ENCODE measurements at places on chromosomes 2 and 18. TPM values are rescaled to one million over a fixed set of nuclear protein-coding genes. Genes with fewer than 3 reads are reported as not detected.

The IL1A gene
- not detected for total RNA-seq

The HOXD10 gene
- 1.7 TPM for total RNA-seq

The SLC30A3 gene
- total RNA-seq = not detected

The DAPL1 gene
- total RNA-seq = not detected

The SERPINB7 gene
- not detected for total RNA-seq

The SFXN5 gene
- 11.7 TPM for total RNA-seq

The XDH gene
- total RNA-seq = 0.26 TPM

The RSAD2 gene
- 5.2 TPM for total RNA-seq

The RPRM gene
- total RNA-seq = 0.22 TPM

The REG3A gene
- 3.3 TPM for total RNA-seq

The UGT1A7 gene
- 0.80 TPM for total RNA-seq

The PLCD4 gene
- total RNA-seq = 1.0 TPM

The C1QL2 gene
- total RNA-seq = not detected

The PLEKHH2 gene
- 11.4 TPM for total RNA-seq

The RTP5 gene
- not detected for total RNA-seq

The TTC39C gene
- total RNA-seq = 46.7 TPM

The PROKR1 gene
- total RNA-seq = 1.3 TPM

The PAX8 gene
- 5.3 TPM for total RNA-seq

The PSD4 gene
- 13.2 TPM for total RNA-seq

The VWC2L gene
- total RNA-seq = not detected

The ATIC gene
- total RNA-seq = 88.4 TPM

The MYL1 gene
- total RNA-seq = not detected

The MERTK gene
- total RNA-seq = 47.0 TPM

The LRRC30 gene
- total RNA-seq = not detected

The SNTG2 gene
- total RNA-seq = 5.6 TPM

The CDK5R2 gene
- total RNA-seq = not detected

The RNF144A gene
- 22.2 TPM for total RNA-seq

The GALR1 gene
- total RNA-seq = 0.03 TPM

The OXER1 gene
- total RNA-seq = 0.84 TPM

The REG1A gene
- 8.8 TPM for total RNA-seq

The LMAN2L gene
- 10.2 TPM for total RNA-seq

The SPATA3 gene
- total RNA-seq = not detected

The PMAIP1 gene
- 0.87 TPM for total RNA-seq

The KIF5C gene
- total RNA-seq = 0.84 TPM

The IL36G gene
- total RNA-seq = not detected

All from mesenteric fat pad (tissue), 1 donor.